ENCODE measurements at places on chromosomes 16 and 17. TPM values are rescaled to one million over a fixed set of nuclear protein-coding genes. Genes with fewer than 3 reads are reported as not detected.

DNA sequence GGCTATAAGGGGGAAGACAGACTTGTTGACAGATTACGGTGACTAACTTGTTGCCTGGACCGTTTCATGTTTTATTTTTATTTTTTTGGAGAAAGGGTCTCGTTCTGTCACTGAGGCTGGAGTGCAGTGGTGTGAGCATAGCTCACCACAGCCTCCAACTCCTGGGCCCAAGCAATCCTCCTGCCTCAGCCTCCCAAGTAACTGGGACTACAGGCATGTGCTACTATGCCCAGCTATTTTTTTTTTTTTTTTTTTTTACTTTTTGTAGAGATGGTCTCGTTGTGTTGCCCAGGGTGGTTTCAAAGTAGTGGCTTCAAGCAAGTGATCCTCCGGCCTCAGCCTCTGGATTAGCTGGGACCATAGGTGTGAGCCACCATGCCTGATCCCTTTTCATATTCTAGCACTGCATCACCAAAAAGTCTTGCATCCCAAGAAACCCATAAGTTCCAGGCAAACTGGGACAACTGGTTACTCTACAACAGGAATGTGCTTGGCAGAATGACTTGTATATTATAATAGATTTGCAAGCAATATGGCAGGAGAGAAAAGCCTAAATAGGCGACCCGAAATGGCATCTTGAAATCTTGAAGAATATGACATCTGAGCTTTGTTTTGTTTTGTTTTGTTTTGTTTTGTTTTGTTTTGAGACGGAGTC lies 2.2 kb upstream of the WDR59 start:
- DNase-seq = no peak

DNA sequence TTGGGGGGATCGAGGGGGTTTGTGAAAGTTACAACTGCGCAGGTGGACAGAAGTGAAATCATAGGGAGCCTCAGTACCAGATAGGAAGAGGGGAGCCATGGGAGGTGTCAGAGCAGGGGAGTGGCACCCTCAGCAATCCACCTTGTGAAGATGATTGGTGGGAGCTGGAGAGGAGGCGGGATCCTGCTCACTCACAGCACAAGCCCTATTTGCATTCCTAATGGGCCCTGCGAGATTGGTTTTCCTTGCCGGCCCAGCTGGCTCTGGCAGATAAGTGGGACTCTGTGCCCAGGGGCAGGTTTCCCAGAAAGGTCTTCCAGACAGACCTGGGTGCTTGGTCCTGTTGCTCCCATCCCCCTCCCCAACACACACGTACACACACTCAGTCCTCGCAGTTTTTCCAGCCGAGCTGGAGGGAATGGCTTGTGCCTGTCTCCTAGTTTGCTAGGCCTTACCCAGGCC lies 9.4 kb downstream of the WNT3 start:
- DNase-seq = no peak

DNA sequence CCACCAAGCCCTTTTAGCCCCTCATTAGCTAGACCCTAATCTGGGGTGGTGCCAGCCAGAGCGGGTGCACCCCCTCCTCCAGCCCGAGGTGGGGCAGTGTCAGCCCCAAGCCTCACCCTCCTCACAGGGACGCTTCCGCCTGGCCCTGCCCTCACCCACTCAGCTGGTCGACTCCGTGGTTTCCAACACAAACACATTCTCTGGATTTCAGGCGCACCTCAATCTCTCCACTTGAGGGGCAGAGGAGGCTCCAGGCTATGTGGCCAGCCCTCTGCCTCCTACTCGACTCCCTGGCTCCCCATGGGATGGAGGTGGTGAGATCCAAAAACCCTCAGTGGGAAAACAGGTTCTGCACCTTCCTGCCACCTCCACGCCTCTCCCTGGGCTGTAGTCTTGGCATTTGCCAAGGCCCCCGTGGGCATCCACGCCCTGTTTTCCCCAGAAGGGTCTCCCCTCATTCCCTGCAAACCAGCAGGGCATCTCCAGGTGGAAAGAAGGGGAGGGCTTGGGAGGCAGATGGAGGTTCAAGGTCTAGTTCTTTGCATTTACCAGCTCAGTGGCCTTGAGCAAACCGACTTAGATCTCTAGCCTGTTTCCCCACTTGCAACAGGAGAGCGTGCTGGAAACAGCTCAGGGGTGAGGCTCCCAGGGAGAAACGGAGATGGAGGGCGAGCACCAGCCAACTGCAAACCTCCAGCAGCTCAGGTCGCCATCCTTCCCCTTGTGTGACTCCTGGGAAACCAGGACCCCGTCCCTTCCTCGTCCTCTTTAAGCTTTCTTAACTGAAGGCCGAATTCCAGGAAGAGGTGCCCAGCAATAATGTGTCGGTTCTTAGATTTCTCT lies 1.7 kb downstream of the EMP2 start:
- DNase-seq = peak; percentile 39

RHBDL1 gene
- total RNA-seq = 1.3 TPM

DNA sequence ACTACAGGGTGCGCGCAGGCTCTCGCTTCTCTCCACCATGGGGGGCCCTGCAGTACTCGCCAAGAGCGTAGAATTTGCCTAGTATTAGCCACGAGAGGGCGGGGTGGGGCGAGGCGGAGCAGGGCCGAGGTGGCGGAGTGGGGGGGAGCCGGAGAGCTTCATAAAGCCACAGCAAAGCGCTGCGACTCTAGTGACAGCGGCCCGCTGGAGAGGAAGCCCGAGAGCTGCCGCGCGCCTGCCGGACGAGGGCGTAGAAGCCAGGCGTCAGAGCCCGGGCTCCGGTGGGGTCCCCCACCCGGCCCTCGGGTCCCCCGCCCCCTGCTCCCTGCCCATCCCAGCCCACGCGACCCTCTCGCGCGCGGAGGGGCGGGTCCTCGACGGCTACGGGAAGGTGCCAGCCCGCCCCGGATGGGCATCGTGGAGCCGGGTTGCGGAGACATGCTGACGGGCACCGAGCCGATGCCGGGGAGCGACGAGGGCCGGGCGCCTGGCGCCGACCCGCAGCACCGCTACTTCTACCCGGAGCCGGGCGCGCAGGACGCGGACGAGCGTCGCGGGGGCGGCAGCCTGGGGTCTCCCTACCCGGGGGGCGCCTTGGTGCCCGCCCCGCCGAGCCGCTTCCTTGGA lies at the start of gene TBX21:
Gene TBX21 (plus strand): TSS at position 190 of the 627 bp plus-strand sequence. CDS start 219 bp downstream, at position 409.
- DNase-seq = peak; percentile 74

GRCh38 chr16:67268136-67268579 lies 11.2 kb upstream of the PLEKHG4 start:
- DNase-seq = peak; percentile 63

- DNase-seq = no peak
Measured at GRCh38 chr17:16108386-16108785, 106.9 kb downstream of the NCOR1 start.

DNA sequence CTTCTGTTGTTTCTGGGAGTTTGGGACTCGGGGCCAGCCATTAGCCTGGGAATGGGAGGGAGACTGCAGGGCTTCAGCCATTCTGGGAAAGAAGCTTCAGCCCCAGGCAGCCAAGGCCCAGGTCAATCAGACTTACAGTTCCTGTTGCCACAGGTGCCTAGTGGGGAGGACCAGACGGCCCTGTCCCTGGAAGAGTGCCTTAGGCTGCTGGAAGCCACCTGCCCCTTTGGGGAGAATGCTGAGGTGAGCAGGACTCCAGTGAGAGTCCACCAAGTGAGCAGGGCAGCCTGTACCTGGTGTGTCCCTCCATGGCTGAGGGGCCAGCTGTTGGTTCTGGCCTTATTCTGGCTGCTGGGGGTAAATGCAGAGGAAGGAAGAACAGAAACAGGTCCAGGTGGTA lies 8.7 kb downstream of the NFE2L1 start:
- no peak for DNase-seq

- DNase-seq = no peak
Measured at GRCh38 chr17:66831383-66832210, 3.3 kb upstream of the CACNG5 start.

DNA sequence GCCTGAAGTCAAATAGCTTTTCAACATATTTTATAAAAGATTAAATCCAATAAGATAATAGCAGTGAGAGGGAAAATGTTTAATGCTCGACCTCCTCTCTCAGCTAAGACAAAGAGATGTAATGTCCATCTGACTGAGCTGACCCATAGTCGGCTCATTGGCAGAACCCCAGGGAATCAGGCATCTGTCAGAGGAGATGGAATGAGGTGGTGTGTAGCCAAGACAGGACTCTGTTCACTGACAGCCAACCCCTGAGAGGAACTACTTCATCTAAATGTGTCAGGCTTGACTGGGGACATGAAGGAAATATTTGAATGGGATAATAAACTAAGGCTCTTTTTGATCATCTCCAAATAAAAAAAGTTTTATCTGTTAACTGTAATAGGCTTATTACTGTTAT lies 188.0 kb downstream of the CDH11 start:
- DNase-seq = no peak

EARS2 gene
- total RNA-seq = 24.2 TPM

- DNase-seq = no peak
Measured at GRCh38 chr16:17947165-17947564, 389.4 kb downstream of the NPIPA8 start.

NPTX1 gene
- 9.3 TPM for total RNA-seq

- DNase-seq = no peak
Measured at GRCh38 chr17:27485716-27486495, 29.7 kb downstream of the KSR1 start.

HEATR9 gene
- total RNA-seq = not detected

GRCh38 chr17:6430769-6431168 lies 4.2 kb downstream of the AIPL1 start:
- no peak for DNase-seq

MT1F gene
- 73.3 TPM for total RNA-seq

PPY gene
- not detected for total RNA-seq

DNA sequence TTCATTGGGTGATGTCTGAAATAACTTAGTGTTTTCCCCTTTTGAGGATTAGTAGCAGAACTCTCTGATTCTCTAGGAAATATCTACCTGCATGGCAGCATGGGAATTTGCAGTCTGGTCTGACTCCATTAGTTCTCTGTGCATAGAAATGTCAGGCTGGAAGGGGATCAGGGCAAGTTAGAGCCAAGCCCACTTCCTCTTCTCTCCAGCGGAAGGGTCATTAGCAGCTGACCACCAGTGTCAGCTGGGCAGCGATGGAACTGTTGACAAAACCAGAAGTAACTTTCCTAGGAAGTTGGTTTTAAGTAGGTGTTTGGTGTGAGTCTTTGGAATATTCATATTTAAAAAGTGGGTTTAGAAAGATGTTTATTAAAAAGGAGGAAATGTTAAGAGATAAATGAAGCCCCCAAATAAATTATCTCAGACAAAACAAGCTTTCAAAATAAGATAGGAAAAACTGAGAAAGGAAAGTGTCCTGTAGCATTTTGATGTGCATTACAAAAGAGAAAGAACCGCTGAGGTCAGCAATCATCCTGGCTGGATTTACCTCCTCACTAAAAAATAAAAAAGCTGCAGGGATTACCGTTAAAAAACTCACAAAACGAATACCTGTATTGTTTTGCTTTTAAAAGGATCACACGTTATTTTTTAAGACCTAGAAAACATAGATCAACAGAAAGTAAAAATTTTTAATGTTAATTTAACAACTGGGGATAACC lies 32.4 kb upstream of the MMD start:
- DNase-seq = no peak

DNA sequence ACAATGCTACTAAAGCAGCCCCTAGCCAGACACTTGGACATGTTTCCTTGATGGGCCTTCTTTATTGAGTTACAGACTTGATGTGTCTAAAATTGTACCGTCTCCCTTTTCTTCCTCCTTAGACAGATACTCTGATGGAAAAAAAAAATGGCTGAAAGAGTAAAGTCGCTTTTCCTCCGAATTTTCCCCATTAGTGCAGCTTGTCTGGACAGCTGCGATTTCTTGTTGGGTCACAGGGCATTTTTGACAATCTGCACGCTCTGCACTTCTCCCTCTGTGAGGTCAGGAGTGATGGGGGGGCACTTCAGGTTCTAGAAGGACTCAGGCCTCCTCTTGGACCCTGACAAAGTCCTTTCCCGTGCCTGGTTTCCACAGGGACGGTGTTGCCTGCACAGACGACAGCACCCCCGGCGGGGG lies 968 bp upstream of the PRKAR1A start:
- DNase-seq = no peak

GRCh38 chr17:42563543-42563942 lies 1.6 kb downstream of the COASY start:
- no peak for DNase-seq

GRCh38 chr17:38459567-38459966 lies 31.3 kb downstream of the ARHGAP23 start:
- DNase-seq = peak; percentile 52

KRTAP4-2 gene
- total RNA-seq = not detected

DNA sequence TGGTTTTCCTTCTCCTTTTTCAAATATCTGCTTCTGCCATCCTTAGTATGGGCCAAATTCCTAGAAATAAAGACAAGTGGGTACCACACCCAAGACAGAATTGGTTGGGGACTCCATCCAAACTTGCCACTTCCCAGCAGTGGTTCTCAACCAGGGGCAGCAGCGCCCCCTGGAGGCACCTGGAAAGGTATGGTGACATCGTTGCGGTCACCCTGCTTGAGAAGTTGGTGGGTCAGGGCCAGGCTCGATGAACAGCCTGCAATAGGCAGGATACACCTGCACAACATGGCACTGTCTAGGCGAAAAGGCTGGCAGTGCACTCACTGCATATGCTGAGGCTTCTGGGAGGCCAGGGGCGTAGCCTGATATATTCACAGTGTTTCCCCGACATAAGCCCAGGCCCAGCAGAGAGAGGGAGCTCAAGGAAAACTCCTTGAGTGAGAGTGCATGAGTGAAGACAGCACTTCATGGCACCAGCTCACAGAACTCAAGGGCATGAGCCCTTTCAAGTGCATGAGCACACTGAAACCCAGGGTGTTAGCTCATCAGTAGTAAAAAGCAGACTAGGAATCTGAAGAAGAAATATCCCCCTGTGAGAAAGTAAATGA lies 57.7 kb downstream of the CMC2 start:
- DNase-seq = no peak

PTGES3L gene
- not detected for total RNA-seq

FN3K gene
- 16.5 TPM for total RNA-seq

DNA sequence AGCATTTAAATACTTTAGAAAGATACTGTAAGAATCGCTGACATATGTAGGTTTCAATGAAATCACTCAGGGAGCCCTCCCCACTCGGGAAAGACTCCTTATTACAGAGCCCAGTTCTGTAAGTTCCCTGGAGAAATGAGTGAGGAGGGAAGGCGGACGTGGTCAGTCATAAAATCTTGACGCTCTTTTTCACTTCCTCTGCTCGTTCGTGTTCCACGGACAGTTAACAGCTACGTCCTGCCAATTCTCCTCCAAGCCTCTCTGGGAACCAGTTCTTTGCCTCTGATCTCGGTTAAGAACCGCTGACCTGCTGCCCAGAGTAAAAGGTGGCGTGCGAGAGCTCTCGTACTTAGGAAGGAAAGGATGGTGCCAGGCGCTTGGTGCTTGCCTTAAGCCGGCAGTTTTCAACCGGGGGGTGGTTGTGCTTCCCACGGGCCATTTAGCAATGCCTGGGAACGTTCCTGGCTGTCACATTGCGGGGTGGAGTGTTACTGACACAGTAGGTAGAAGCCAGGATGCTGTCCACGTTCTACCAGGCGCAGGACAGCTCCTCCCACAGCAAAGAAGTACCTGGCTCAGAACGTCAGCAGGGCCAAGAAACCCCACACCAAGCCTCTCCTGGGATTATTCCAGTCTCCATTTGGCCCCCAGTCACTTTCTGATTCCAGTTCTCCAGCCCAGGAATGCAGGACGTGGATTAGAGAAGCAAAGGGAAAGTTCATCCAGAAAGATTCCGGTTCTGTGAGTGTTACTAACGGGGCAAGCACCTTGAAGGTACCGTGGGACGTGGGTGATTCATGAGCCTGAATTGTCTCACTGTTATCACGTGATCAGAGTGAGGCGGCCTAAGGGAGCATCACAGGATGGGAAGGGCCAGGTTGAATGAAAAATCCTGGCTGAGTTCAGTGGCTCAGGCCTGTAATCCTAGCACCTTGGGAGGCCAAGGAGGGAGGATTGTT lies 87.7 kb downstream of the MRM3 start:
- peak; percentile 27 for DNase-seq

GRCh38 chr17:9906616-9907015 lies 1.5 kb upstream of the RCVRN start:
- no peak for DNase-seq

Measured in stomach (tissue), 19 donors.